KG1 (cell line): ENCODE measurements at places on chromosomes 5 and 9.

DNA sequence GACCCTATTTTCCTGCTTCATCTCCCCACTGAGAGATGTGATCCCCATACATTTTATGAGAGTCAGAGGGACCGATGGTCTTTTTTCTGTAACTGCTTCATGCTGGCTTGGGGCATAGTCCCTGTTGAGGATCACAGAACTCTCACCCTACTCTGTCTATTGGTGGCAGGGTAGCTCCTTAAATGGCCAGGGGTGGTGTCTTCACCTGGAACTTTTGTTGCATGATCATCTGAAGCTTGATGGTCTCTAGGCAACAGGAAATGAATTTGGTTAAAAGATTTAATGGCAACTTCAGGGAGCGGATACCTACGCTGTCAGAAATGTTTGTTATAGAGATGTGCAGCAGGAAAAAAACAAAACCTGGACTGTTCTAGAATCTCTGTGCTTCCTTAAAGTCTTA is 87.0 kb upstream of the GLIS3 start:
- DNase-seq, result no peak

DNA sequence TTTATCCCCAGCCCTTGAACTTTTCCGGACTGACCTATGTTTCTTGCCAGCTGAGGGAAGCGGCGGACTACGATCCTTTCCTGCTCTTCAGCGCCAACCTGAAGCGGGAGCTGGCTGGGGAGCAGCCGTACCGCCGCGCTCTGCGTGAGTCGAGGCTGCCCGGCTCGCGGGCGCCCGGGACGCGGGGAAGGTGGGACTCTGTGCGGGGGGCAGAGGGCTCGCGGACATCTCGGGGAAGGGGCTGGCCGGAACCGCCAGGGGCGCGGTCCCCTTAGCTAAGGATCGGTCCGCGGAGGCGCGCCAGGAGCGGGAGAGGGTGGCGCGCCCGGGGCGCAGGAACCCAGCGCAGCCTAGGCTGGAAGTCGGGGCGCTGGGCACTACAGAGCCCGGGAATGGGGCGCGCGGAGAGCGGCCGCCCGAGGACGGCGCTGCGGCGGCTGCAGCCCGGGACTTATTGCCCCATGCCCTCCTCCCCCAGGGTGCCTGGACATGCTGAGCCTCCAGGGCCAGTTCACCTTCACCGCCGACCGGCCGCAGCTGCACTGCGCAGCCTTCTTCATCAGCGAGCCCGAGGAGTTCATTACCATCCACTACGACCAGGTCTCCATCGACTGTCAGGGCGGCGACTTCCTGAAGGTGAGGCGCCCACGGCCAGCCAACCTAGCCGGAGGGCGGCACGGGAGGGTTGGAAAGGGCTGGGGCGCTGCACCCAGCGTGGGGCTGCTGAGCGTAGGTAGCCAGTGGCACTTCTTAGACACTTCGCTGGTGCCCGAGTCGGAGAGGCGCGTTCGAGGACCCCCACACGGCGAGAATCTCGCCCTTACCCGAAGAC is 922 bp downstream of the CRHBP start:
- DNase-seq, result no peak

- DNase-seq, result no peak
Observed at GRCh38 chr5:107359916-107360234, 310.9 kb downstream of the EFNA5 start.

GRCh38 chr5:95713960-95714710 is 17.0 kb upstream of the RHOBTB3 start:
- DNase-seq, result no peak

DNA sequence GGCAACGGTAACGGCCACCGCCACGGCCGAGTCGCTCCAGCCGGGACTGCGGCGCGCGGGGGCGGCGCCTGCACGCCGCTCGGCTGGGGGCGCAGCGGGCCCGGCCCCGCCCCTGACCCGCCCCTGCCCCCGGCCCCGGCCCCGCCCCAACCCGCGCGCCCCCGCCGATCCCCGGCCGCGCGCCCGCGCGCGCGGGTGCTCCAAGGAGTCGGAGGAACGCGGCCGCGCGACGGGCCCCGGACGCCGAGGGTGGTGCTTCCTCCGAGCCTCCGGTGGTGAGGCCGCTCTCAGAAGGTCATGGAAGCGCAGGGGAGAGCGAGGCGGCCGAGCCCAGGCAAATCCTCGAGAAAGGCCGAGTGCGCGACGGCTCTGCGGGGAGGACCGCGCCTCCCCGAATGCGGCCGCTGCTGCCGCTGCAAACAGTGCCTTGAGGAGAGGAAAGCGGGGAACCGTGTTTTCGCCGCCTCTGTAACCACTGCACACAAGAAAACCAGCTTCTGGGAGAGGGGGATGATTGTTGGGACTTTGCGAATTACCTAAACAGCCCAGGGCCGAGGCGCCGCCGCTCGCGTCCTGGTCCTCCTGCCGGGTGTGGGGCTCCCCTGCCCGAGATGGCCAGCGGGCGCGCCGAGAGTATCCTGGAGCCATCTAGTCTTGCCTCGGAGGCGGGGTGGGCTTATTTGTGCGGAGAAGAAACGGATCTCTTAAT is at the start of gene LIFR:
TSS of gene LIFR (minus strand) at position 48 of the 709 bp plus-strand sequence. CDS start 25,999 bp downstream, outside the sequence.
- no peak for DNase-seq

DNA sequence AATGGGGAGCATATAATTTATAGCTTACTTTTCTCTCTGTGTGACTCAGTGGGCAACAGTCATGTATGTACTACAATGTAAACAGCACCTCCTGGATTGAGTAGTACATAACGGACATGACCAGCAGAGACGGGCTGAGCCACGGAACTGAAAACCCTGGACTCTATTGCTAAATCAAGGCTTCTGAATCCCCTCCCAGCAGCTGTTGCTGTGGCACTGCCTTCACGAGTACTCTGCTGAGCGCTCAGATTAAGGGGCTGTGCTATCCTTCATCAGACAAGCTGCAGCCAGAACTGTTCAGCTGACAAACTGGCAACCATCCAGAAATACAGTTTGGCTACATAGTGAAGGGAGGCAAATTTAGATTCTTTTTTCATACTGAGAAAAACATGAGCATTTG is 131.3 kb upstream of the CCDC180 start:
- DNase-seq, result no peak

DNA sequence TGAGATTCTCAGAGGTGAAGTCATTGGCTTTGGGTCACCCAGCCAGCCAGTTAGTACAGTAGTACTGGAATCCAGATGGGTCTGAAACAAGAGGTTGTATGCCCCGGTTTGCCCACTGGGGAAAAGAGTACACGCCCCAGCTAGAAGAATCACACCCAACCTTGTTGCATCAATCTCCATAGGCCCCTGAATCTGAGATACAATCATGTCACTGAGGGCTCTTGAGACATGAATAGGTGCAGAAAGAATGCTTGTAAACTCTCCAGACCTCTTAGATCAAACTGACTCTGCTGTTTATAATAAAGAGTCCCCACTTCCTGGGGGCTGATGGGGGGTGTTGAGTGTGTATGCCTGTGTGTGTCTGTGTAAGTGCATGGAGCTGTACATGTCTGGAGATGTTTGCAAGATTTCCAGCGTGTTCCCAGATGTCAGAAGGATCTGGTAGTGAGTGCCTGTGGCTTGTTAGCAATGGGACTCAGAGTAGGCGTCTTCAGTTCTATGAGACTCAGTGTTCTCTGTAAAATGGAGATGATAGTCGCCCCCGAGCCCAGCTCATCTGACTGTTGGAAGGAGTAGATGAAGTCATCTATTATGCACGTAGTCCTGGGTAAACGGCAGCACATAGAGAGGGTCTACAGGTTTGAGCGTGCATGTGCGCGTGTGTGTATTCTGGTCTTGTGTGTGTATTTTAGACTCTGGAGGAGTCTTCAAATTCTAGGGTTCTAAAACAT is 48.2 kb downstream of the COL27A1 start:
- no peak for DNase-seq

GRCh38 chr5:79716839-79717238 is 27.2 kb downstream of the CMYA5 start:
- DNase-seq, result no peak

GRCh38 chr9:89543621-89544278 is 45.8 kb upstream of the SEMA4D start:
- no peak for DNase-seq

DNA sequence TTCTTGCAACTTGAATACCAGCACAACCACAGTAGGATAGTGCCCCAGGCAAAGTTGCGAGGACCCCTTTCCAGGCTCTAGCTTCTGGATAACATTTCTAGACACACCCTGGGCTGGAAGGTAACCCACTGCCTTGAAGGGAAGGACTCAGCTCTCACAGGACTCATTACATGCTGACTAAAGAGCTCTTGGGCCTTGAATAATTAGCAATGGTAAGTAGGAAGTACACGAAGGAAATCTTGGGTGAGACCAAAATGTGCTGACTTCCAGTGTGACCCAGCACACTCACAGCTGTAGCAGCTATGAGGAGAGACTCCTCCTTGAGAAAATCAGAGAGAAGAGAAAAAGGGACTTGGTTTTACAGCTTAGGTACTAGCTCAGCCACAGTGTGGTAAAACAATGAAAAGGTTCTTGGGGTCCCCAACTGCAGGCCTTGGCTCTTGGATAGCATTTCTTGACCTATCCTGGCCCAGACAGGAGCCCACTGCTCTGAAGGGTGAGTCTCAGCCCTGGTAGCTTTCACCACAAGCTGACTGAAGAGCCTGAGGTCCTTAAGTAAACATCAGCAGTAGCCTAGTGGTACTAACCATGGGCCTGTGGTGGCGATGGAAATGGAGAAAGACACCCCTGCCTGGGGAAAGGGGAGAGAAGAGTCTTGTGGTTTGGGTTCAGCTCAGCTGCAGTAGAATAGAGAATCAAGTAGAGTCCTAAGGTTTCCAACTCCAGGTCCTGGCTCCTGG is 621.7 kb downstream of the SEMA5A start:
- no peak for DNase-seq

- DNase-seq, result no peak
Observed at GRCh38 chr9:28922891-28923290, 1349.6 kb upstream of the C9orf72 start.

GRCh38 chr9:84916769-84917168 is 247.2 kb downstream of the NTRK2 start:
- no peak for DNase-seq
